Putamen (tissue), 1 donor: ENCODE measurements at places on chromosomes 1 and 21.

DNA sequence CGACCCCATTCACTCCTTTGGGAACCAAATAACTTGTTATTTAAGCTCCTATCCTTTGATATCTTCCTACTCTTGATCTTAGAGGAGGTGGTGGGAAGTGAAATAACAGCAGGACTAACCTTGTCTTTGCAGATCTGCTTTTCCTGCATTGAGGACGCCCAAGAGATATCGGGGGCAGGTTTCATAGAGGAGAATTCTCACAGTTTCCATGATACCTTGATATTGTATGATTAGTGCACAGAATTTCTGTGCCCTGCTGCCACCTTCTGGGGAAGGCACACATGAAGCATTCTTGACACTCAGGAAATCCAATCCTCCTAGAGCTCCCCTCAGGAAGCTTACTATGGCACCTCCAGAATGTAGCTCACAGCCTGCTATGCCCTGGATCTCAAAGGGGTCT is 1.6 kb downstream of the CD1B start:
- DNase-seq, result no peak

GRCh38 chr1:47230692-47231300 is 1.2 kb downstream of the TAL1 start:
- no peak for DNase-seq

GRCh38 chr1:87226341-87226760 is 102.3 kb upstream of the LMO4 start:
- no peak for DNase-seq

- no peak for DNase-seq
Measured at GRCh38 chr1:151723726-151724370, 2.5 kb downstream of the RIIAD1 start.

DNA sequence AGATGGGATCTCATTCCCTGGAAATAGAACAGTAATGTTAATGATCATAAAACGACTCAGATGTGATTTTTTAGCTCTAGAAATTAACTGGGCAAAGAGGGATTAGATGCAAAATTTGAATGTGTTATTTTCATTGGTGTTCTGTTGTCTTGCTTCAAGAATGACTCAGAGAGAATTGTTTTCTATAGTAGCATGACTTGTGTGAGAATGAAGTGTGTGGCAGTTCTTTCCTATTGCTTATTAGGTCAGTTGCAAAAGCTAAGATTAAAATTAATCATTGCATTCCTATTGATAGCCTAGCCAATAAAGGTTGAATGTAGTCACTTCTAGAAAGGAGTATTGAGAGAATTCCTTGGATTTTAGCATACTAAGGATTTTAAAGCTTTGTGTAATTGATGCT is 22.9 kb downstream of the SPEN start:
- DNase-seq, result no peak

DNA sequence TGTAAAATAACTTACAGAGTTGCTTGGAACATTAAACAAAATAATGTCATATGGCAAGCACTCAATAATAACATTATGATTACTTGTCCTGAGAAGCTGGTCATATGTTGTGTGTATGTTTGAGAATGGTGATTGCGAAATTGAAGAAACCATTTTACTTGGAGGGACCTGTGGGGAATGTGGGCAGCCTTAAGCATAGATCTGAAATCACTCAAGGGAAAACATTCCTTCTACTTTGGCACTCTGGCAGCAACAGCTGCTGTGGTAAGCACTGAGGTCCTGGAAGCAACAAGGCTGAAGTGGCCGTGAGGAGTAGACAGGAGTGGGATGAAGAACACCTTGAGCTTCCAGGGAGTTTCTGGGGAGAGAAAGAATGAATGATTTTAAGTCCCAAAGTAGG is 165.4 kb upstream of the ADAMTS5 start:
- no peak for DNase-seq

- DNase-seq, result no peak
Measured at GRCh38 chr1:24341260-24341659, 22.1 kb downstream of the GRHL3 start.

DNA sequence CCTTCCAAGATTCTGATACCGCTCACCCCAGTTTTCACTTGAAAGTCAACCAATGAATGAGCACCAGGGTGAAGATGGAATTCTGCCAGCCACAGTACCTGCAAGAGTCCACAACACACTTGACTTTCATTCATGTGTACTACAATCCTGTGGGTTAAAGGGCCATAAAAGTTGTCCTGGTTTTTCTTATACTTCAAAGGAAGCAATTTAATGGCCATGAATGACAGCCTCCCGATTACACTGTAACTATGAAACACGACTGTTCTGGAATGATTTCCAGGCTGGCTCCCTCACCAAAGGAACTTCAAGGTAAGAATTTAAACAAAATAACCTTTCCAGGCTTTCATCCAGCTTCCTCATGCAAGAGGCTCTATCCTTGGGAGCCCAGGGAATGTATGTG is 502.8 kb downstream of the SMYD3 start:
- no peak for DNase-seq

DNA sequence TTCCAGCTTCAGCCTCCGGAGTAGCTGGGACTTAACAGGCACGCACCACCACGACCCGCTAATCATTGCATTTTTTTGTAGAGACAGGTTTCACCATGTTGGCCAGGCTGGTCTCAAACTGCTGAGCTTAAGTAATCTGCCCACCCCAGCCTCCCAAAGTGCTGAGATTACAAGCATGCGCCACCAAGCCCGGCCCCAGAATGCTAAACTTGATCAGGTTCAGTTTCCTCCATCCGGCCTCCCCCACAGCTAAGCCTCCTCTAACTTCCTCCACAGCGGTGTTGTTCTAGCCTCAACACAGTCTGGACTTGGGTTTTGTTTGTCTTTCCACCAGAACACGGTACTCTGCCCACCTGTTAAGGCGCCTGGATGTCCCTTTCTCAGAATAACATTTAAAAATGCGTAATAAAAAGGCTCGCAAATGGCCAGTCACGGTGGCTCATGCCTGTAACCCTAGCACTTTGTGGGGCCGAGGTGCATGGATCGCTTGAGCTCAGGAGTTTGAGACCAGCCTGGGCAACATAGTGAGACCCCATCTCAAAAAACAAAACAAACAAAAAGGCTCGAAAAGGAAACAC is 2.4 kb downstream of the PARP1 start:
- no peak for DNase-seq

DNA sequence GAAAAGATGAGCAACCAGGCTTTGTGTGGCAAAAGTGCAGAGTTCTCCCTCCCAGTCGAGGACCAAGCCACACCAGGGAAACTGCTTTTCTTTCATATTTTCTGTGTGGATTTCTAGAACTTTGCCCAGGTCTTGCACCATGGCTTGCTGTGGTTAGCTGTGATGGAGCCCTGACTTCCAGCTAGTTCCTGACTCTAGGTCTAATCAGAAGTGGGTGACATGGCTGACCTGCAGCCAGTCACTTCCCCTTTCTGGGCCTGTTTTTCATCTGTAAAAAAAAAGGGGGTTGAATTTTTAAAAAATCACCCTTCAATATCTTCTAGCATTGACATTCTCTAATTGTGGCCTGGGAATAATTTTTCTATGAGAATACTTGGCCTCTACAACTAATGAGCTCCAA is 491.2 kb upstream of the USP24 start:
- DNase-seq, result no peak

DNA sequence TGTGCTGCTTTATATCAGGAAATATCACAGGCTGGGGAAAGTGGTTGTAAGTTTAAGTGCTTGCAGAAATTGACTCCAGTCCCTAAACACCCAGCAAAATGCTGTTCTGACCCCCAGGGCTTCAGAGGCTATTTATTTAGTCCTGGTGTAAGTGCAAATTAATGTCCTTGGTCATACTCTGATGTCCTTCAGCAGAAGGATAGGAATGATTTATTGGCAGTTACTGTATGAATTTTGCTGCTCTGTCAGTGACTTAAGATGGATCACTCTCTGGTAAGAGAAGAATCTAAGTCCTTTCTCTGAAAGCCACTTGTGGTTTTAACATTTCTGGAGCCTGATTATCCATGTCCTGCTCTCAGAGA is 21.9 kb downstream of the FAM20B start:
- no peak for DNase-seq

DNA sequence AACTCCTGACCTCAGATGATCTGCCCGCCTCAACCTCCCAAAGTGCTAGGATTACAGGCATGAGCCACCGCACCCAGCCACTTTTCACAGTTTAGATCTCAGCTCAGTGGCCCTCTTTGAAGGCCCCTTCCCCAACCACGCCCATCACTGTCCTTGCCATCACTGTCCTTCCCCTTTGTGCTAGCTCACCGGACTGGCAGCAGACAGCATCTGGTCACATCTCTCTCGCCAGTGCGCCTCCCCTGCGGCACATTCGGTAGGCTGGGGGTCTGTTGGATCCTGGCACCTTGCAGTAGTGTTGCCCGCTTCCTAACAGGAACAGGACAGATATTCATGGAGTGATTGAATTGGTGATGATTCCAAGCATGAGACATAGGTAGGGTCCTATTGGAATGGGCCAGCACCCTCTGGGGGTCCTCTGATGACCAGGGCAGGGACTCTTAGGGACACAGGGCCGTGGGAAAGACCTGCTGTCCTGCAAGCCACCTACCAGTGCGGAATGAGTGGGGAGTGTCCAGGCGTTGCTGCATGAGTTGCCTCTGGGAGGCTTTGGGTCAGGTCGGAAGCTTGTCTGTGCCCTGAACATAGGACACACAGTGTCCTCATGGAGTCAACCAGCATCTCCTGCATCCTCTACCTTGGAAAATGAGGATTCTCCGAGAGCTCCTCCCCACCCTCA is 178.8 kb upstream of the VAMP3 start:
- no peak for DNase-seq

DNA sequence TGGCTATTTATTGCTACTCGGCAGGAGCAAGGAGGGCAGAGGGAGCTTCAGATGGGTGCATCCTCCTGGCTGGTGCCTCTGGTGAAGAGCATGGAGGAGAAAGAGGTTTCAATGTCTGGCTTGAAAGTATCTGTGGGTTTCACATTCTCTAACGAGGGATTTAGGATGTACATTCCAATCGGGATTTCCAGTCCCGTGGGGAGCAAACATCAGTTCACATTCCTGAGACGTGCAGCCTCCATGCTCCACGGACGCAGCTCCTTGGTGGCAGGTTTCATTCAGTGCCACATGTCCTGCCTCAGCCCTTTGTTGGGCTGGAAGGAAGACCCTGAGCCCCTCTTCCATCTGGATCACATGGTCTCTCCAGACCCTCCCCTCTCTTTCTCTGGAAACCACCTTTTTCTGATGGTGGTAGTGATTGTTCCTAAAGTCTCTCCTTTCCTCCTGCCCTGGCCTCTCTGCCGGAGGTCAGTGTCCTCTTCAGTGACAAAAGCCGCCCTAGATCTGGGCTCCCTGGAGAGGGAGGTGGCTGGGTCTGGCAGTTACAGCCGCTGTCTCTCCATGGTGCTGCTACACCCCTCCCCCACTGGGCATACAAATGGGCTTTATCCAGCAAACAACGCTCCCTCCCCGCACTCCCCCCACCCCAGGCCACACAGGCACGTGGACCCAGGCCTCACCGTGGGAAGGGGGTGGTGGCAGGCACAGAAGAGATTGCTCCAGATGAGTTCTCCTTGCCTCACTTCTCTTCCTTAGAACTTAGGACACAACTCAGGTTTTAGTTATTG is 826 bp upstream of the CA14 start:
- DNase-seq, result peak; percentile 83

GRCh38 chr1:16367258-16367967 is 371 bp downstream of the SZRD1 start:
- DNase-seq, result no peak

- DNase-seq, result no peak
Measured at GRCh38 chr1:32868085-32868484, 2.6 kb downstream of the FNDC5 start.

- DNase-seq, result no peak
Measured at GRCh38 chr1:93904228-93904627, 5.0 kb downstream of the GCLM start.

DNA sequence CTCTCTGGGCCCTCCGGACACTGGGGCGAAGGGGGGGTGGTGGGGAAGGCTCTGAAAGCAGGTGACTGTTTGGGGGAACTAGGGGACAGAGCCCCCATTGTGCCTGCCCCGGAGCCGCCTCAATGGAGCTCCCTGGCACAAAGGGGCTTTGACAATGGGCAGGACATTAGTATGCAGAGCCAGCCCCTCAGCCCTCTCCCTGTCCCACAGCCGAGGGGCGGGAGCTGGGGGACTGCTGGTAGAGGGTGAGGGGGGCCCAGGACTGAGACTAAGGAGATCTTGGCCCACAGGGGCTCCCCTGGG is 7.8 kb downstream of the KCNJ10 start:
- DNase-seq, result peak; percentile 99

DNA sequence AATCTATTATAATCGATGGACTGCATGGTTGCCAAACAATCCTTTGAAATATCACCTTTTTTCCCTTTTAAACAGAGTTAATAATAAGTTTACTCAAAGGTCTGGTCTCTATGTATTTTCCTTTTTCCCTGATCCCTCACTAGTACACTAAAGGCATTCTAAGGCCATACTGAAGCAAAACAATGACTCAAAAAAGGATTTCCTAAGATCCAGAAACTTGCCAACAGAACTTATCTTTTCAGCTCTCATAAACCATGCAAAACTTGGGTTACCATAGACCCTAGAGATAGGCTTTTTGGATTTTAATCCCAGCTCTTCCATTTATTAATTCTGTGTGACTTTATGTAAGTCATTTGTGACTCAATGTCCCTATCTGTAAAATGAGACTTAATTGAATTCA is 77.1 kb downstream of the IFI44 start:
- no peak for DNase-seq

DNA sequence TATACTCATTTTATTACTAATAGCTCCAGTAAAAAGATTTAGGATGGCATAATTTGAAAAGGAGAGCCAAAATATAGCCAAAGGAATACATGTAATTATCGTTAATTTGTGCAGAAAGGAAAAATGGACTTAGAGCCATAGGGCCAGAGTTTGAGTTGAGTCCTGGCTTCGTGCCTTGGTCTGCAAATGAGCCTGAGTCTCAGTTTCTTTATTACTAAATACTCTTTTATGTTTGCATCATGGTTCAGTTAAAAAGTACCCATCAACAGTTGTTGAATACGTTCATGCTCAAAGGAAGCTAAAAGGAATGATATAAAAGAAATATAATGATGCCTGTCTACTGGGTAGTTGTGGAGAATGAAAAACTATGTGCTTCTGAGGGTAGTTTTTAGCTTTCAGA is 155.7 kb upstream of the FAM78B start:
- no peak for DNase-seq

- DNase-seq, result no peak
Measured at GRCh38 chr1:160647329-160647720, 481 bp upstream of the SLAMF1 start.

DNA sequence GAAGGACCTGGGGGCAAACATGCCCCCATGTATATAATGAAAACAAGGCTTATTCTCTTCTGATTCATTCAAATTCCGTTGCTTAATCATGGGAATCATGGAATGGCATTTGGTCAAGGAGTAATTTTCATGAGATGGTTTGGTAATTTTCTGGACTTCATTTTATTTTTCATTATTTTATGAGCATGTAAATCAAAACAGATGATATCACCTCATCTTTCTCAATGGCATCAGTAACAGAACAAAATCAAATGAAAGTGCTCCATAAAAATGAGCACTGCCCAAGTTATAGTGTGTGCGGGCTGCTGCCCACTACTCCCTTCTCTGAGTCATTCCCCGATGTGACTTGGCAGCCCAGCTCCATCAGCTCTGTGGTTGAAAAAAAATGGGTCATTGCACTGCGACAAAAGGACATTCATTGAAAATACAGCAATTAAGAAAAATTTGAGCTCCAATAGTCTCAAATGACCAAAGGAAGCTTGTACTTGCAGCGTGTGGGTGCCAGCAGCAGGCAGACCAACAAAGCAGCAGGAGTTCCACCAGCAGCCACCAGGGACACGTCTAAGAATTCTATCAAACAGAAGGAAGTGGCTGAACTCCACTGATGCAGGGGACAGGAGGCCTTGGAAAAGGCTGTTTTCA is 84.3 kb upstream of the VAV3 start:
- peak; percentile 70 for DNase-seq
